ENCODE measurements at places on chromosomes 4 and X. TPM values are rescaled to one million over a fixed set of nuclear protein-coding genes. Genes with fewer than 3 reads are reported as not detected.

DNA sequence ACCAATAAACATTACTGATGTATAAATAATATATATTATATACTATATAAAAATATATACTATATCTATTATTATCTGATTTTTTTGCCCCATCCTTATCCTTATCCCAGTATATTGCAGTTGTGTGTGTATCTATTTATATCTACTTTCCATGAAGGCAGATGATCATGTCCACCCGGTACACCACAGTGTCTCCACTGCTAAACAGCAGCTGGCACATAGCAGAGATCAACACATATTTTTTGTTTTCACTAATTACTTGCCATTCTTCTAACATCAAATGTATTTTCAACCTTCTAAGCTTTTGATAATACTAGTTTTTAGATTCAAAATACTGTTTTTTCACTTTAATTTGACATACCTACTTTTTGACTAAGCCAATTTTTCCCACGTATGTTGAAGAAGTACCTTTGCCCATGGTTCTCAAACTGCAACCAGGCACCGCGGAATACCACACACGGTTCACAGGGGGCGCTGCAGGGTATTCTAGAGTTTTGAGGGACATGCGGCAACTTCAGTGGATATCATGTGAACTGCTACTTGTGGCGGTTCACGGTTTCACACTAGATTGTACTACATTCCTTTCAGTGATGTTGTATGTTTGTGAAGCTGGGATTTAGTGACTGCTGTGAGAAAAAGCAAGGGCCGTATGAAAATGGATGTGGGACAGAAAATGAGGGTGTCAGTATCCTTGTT is 182.5 kb upstream of the NPY2R start:
- peak; percentile 51 for DNase-seq

- DNase-seq = no peak
Observed at GRCh38 chr4:164441109-164441508, 312.8 kb upstream of the SMIM31 start.

- DNase-seq = no peak
Observed at GRCh38 chr4:151103758-151104157, 4.3 kb downstream of the RPS3A start.

Gene GPRASP1
- 0.54 TPM for total RNA-seq

DNA sequence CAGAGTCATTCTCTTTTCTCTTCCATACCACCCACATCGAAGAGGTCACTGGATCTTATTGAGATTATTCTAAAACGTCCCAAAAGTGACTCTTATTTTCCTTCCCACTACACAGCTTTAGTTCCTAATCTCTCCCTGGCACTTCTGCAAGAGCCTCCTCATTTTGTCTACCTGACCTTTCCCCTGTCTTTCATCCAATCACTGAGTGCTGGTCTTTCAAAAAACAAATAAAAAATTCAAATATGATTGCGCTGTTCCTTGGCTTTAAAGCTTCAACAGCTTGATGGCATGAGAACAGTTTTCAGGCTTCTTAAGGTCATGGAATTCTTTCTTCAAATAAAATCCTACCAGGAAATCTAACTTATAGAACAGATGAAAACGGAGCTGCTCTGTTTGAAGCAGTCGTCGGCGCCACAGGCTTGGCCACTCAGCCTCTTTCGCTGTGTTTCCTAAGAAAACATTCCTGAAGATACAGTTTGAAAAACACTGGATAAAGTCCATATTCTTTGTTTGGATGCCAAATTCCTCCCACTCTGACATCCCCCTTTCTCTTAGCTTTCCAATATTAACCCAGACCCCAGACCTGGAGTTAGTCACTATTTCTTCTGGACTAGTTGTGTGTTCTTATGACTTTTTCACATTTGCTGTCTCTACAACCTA is 12.5 kb downstream of the SYTL5 start:
- no peak for DNase-seq

Gene STS
- total RNA-seq = 13.6 TPM

DNA sequence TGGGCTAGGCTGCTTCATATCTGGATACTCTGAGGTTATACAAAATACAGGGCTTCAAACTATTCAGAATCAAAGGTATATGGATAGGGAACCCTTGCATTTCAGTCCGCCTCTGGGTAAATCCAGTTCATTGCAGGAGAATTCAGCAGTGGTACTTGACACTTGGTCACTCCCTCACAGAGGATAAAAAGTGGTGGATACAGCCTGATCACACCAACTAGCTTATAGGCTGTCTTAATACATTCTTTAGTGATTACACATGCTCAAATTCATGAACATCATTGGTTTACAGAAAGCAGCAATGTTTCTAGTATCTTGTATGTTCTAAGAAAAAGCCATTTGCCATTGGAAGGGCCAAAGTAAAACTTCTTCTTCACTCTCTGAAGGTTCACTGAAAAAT is 104.8 kb upstream of the PDE5A start:
- DNase-seq = no peak

Gene ERVMER34-1
- not detected for total RNA-seq

- DNase-seq = peak; percentile 75
Observed at GRCh38 chr4:88522702-88523324, 763 bp downstream of the PYURF start.

Data from GM23248 (cell line).